ENCODE measurements at places on chromosomes 1 and 21. TPM values are rescaled to one million over a fixed set of nuclear protein-coding genes. Genes with fewer than 3 reads are reported as not detected.

DNA sequence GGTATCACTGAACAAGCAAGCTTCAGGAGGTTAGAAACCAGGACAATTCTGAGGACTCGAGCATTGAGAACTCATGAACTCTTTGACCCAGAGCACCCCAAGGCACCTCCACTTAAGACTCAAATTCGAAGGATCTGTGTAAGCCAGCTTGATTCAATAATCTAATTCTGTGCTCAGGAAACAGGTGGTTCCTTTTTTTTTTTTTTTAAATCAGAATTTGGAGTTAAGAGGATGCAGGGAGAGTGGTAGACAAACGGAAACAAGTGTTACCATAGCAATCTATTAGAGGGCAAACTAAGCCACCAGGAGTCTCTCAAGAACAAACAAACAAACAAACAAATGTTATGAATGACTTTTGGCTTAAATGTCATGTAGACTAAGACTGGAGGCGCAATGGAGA lies 53.8 kb upstream of the DPH5 start:
- no peak for DNase-seq

GRCh38 chr1:37890378-37891014 lies 31.1 kb upstream of the MTF1 start:
- DNase-seq: peak; percentile 14

Gene PRELP
- polyA plus RNA-seq: 1.2 TPM

Gene FMN2
- 1.4 TPM for polyA plus RNA-seq

Gene GNAT2
- not detected for polyA plus RNA-seq

- no peak for DNase-seq
Observed at GRCh38 chr1:116329524-116330341, 43.3 kb upstream of the ATP1A1 start.

GRCh38 chr1:228871314-228872061 lies 136.2 kb downstream of the RHOU start:
- no peak for DNase-seq

DNA sequence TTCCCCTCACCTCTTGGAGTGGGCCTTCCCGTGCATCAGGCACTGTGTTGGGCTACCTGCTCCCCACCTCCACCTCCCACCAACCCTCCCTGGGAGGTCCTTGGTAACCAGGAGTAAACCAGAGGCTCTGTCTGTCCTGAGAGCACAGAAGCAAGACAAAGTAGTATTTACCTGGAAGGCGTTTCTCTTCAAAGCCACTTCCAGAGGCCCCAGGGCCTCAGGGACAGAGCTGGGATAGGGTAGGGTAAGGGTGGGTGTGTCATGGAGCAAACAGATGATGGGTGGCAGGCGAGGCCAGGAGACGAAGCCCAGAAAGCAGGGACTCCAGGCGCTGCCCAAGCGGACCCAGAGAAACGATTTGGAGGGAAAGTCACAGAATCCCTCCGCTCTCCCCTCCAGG lies 77.2 kb upstream of the TARDBP start:
- DNase-seq: no peak

GRCh38 chr1:206975306-206975705 lies 5.0 kb upstream of the FCAMR start:
- no peak for DNase-seq

Gene KRTAP19-6
- polyA plus RNA-seq: not detected

GRCh38 chr1:15353839-15354579 lies 55.7 kb upstream of the EFHD2 start:
- DNase-seq: no peak

GRCh38 chr1:147539122-147539575 lies 2.2 kb upstream of the BCL9 start:
- no peak for DNase-seq

GRCh38 chr21:45078371-45078770 lies 4.0 kb downstream of the ADARB1 start:
- DNase-seq: no peak

DNA sequence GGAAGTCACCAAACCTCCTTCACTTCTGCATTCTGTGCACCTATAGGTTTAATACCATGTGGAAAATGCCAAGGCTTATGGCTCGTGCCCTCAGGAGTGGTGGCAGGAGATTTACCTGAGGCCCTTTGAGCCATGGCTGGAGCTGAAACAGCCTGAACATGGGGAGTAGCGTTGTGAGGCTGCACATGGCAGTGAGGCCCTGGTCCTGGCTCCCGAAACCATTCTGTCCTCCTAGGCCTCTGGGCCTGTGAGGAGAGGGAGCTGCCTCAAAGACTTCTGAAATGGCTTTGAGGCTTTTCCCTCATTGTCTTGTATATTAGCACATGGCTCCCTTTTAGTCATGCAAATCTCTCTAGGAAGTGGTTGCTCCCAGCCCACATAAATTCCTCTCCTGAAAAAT lies 20.6 kb downstream of the PTGFR start:
- no peak for DNase-seq

- DNase-seq: peak; percentile 40
Observed at GRCh38 chr1:214615871-214616270, 12.9 kb downstream of the CENPF start.

DNA sequence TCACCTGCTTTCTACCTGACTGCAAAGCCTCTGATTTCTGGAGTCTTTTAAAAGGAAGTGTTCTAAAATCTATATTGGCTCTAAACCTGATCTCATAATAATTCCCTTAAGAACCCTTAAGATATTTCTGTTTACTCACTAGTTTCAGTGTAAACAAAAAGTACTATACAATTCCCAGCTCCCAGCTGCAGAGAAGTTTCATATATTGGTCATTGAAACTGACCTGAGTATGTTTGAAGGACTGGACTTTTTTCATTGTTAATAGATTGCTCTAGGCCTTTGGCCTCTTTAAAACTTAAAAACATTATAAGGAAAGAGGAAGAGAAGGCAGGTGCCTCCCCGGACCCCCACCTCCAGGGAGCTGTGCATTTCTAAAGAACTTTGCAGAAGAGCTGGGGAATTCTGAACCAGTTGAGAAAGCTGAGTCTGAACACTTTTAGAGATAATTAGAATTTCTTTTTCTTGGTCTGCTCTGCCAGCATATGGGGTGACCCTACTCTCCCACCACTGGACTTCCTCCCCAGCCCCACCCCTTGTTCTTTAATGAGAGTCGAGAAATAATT lies 23.7 kb downstream of the CLIC6 start:
- DNase-seq: no peak

- DNase-seq: no peak
Observed at GRCh38 chr1:216314379-216315095, 108.7 kb downstream of the USH2A start.

Gene NBPF4
- polyA plus RNA-seq: 0.14 TPM

Gene SPRR2F
- polyA plus RNA-seq: not detected

Gene CELA2A
- polyA plus RNA-seq: 0.24 TPM

DNA sequence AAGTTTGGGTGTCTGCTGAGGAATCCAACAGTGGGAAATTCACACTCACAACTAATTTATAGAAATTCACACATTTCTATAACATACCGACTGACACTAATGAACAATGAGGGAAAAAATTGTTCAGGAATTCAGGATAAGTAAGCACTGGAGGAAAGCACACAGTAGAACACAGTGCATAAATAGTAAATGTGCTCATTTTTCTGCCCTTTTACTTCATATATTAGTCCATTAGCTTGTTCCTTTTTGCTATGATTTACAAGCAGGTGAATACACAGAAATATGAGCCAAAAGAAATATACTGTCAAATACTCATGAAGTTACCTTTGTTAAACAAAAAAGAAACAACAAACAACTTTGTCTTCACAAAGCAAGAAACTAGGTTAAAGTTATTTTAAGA lies 11.3 kb downstream of the NRIP1 start:
- DNase-seq: no peak

DNA sequence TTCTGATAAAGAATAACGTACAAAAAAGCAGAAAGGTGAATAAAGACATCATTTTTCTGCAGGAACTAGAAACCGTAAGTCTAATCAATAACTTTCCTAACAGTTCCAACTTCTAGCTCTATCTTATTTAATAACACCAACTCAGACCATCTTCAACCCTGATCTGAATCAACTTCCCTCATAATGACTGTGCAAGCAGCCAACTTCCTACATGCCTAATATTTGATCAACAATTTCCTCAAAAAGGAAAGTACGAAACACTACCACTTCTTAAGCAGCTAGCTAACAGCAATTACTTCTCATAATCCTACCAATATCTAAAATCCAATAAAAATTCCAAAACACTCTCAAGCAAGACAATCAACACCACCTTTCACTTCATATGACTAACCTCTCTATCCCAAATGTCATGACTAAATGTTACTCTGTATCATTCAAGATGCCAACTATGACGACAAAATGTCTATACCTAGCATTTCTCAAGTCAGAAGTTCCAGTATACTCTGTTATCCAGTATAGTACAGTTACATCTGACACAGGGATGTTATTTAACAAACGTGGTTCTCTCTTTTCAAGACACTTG lies 1.7 kb downstream of the COP1 start:
- DNase-seq: no peak

DNA sequence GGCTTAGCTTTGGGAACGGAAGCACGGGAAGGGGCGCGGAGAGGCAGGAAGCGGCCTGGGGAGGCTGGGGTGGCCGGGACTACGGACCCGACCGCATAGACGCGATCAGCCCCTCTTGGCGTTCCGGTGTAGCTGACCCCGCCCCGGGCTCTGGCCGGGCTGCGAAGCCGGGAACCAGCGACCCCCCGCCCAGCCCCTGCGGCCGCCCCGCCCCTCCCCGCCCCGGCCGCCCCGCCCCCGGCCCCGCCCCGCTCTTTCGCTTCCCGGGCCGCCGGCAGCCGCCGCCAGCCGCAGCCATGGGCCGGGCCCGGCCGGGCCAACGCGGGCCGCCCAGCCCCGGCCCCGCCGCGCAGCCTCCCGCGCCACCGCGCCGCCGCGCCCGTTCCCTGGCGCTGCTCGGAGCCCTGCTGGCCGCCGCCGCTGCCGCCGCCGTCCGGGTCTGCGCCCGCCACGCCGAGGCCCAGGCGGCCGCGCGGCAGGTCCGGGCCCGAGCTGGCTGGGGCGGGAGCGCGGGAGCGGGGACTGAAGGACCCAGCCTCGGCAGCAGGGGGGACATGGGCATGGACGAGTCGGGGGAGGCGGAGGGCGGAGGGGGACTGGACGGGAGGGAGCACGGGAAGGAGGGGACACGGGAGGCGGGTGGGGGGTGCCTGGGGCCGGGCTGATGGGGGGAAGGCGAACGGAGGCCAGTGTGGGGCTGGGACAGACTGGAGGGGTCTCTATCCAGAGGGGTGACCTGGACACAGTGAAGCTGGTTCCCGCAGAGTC lies at the start of gene SELENON:
SELENON (plus strand) TSS at position 259 of the 768 bp plus-strand sequence; CDS start at position 297, 38 bp downstream.
- DNase-seq: peak; percentile 53

Gene TNNI3K
- polyA plus RNA-seq: 1.2 TPM

DNA sequence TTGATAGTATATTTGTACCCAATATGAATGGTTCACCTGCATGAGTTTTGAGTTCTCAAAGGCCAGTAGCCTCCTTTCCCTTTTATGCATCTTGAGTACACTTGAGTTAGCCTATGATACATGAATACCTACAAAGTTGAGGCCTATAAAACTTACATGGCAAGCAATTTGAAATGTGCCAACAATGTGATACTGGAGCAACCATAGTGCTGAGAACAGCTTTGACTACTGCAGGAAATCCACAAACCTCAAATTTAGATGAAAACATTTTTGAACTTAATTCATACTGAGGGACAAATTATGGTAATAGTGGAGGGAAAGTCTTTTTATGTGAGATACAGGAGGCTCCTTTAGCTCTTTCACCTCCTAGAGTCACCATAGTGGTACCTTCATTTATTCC lies 37.4 kb downstream of the LEPR start:
- DNase-seq: no peak

Gene NBPF26
- polyA plus RNA-seq: 14.9 TPM

- no peak for DNase-seq
Observed at GRCh38 chr1:206609229-206609991, 2.9 kb downstream of the EIF2D start.

Gene S100A5
- polyA plus RNA-seq: not detected

DNA sequence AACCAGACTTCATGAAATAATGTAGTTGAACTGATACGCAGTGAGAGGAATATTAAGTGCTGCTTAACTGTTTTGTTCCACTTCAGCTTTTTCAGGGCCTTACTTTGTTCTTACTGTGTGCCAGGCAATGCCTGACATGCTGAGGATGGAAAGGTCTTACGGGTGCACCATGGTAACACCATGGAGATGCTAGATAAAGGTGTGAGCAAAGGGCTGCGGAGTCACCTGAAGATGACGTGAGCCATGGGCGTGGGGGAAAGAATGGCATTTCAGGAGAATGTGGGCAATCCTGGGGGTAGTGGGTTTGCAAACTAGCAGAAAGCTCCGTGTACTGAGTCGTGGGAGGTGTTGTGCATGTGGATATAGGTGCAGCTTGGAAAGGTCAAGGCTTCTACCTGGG lies 27.3 kb downstream of the MAN1C1 start:
- no peak for DNase-seq

Gene GJC2
- polyA plus RNA-seq: 2.2 TPM

DNA sequence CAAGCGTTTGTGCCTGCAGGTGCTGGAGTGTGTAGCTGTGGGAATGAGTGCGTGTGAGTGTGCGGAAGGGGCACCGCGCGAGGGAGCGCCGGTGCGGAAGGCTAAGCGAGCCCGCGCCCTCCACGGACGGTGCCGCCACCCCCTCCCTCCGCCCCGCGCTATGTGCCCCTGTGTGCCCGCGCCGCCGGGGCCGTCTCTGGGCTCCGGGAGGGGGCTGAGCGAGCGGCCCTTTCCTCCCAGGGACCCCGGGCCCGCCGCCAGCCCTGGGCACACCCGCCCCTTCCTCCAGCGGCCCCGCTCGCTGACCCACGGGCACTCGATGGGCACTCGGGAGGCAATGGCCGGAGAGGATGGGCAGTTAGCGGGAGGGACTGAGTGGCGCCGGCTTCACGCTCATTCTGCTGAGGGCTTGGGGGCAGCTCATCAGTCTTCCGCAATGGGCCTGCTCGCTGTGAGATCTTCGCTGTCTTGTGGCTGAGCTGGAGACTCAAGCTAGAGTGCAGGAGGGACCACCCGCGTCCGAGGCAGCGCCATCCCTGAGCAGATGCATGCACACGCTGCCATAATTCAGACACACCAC lies 8.6 kb upstream of the ADGRB2 start:
- DNase-seq: no peak

GRCh38 chr1:17213148-17213781 lies 8.3 kb downstream of the PADI1 start:
- no peak for DNase-seq

Gene MRPS6
- polyA plus RNA-seq: 78.0 TPM

Gene LORICRIN
- not detected for polyA plus RNA-seq

DNA sequence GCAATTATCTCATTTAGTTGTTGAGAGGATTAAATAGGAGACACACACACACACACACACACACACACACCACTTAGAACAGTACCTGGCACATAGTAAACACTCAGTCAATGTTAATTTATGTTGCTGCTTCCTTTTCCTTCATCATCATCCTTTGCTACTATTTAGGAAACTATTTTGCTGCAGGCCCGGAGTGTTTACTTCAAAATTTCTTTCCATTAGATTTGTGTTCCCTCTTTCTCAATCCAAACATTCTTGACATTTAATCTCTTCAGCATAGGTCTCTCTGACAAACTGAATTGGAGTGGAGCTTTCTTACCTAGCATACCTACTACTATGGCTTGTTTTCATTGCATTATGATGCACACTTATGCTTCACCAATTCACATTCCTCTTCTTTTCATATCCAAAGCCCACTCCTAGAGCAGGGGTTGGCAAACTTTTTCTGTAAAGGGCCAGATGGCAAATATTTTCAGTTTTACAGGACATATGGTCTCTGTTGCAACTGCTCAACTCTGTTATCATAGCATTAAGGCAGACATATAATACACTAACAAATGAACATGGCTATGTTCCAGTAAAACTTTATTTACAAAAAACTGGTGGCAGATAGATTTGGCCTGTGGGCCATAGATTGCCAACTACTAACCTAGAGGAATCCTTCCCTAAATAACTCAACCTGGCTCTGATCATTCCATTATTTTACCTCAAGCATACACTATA lies 49.5 kb downstream of the SCMH1 start:
- DNase-seq: peak; percentile 18

- no peak for DNase-seq
Observed at GRCh38 chr1:201643835-201644104, 104.8 kb downstream of the NAV1 start.

Data from right lung (tissue), 10 donors.